ENCODE measurements at places on chromosomes 2 and 18.

- no peak for DNase-seq
These were observed 199.4 kb upstream of the CDH20 start for GRCh38 chr18:61133783-61134182.

GRCh38 chr2:12679550-12680072 is 37.1 kb upstream of the TRIB2 start:
- DNase-seq, result no peak

DNA sequence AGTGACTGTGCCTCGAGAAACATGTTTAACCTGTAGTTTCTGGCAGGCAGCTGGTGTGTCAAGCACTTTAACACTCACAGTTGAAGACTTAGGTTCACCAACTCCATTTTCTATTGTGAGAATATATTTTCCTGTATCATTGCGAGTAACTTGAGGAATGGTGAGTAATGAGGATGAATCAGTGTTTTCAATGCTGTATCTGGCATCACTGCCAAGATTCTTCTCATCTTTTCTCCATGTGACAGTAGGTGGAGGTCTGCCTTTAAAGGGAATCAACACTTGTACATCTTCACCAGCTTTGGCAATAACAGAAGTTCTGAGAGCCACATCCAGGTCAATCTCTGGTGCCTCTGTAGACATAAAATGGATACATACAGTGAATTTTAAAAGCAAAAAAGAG is 72.8 kb downstream of the PLEKHA3 start:
- DNase-seq, result peak; percentile 2

- DNase-seq, result no peak
These were observed 5.7 kb downstream of the DSEL start for GRCh38 chr18:67510831-67511230.

- no peak for DNase-seq
These were observed 39.0 kb upstream of the ZFP36L2 start for GRCh38 chr2:43265421-43265820.

DNA sequence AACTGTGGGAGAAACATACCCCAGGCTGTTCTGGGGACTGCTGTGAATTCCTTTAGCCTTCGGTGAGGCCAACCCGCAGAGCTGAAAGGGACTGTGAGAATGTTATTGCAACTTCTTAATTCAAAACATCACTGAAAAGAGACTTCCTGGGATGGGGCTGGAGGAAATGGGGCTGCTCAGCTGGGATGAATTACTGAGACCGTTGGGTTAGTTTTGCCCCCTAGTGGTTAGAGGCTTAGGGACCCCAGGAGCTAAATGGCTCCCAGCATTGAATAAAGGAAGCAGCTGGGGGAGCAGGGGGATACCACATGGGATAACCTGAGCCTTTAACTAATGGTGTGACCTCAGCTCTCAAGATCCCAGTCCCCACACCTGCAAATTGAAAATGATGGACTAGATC is 941.1 kb upstream of the FANCL start:
- DNase-seq, result peak; percentile 62

- no peak for DNase-seq
These were observed 136.4 kb upstream of the SLC1A4 start for GRCh38 chr2:64852771-64853241.

Measured in islet precursor cell (in vitro differentiated cells).